ENCODE measurements at places on chromosomes 16 and 17. TPM values are rescaled to one million over a fixed set of nuclear protein-coding genes. Genes with fewer than 3 reads are reported as not detected.

DNA sequence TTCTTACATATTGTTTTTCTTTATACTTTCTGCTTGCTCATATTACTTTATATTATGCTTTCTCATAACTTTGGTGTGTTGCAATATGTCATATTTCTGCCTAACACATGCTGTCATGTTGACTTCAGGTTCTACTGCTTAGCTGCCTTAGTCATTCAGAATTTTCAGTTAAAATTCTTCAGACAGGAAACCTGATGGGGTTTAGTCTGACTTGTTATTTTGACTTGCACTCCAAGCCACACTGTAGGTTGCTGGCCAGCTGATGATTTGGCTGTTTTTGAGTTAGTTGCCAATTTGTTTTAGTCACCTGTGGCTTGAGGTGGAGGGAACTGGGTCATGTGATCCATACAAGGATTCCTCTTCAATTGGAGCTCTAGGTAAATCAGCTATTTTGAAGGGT is 315.4 kb downstream of the MAP2K6 start:
- DNase-seq: no peak

DNA sequence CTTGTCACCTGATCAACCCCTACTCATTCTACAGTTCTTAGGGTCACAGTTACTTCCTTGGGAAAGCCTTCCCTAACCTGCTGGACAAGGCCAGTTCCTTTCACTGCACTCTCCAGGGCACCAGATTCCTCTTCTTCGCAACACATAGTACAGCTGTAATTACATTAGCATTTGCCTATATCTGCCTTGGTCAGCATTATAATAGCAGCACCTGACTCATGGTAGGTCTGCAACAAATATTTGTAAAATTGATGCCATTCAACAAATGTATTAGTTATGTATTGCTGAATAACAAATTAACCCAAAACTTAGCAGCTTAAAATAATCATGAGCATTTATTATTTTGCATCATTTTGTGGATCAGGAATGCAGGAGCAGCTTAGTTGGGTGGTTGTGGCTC is 193.0 kb downstream of the IRX5 start:
- DNase-seq: no peak

- no peak for DNase-seq
Measured at GRCh38 chr17:58306131-58306951, 22.3 kb downstream of the TSPOAP1 start.

- no peak for DNase-seq
Measured at GRCh38 chr16:8458481-8459046, 131.7 kb downstream of the TMEM114 start.

DNA sequence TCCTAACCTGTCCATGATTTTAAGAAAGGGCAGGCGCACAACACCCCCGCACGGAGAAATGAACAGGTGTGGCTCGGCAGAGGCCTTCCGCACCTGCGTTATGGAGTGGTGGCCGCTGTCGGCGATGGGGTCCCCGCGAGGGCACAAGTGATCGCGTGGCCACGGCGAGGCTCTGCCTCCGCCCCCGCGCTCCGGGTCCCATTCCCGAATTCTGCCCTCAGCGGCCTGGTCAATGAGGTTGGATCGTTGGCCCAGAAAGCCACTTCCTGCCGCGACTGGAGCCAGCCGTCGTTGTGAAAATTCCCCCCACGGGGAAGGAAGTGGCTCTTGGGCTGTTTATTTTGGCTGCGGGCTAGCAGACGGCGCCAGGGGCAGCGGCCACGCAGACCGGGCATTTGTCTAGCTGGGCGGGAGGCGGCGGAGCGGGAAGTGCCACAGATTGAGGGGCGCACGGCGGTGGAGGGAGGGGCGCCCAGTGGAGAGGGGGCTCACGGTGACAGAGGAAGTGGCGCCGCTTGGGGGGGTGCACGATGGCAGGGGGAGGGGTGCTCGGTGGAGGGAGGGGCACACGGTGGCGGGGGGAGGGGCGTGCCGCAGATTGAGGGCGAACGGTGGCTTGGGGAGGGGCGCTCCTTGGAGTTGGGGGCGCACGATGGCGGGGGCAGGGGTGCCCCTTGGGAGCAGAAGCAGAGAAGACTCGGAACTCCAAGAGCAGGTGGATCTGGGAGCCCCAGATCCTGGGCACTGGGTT is 25.0 kb downstream of the MRC2 start:
- peak; percentile 90 for DNase-seq

DNA sequence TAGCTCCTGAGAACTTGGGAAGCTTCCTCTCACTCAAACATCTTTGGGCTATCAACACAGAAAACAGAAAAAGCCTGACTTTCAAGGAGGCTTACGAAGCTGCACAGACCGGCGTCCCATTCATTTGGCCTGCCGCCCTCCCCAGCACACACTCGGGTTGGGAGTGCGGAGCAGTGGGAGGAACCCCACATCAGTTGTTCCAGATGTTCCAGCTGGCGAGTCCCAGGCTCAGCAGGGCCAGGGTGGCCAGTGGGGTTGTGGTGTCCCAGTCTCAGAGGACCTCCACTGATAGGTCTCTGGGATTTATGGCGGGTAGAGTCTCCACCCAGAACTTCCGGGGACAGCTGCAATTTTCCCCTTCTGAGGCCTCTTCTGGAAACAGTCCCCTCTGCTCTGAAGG is 43.1 kb upstream of the DLX4 start:
- no peak for DNase-seq

GRCh38 chr17:4941319-4941610 is 1.2 kb downstream of the RNF167 start:
- DNase-seq: no peak

DNA sequence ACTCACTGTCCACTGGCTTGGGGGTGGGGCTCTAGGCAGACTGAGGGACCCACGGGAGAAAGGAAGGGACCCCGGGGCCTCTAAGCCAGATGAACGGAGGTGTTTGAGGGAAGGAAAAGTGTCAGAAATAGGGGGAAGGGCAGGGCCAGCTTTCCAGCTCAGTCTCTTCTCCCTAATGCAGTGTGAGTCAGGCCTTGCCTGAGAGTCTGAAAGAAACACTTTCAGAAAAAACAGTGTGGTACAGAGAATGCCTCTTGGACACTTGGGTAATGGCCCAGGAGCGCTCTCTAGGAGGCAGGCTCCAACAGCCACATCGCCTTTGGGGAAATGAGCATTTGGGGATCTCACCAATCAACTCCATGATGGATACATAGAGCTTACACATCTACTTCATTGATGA is 46.9 kb downstream of the NDEL1 start:
- DNase-seq: no peak

DNA sequence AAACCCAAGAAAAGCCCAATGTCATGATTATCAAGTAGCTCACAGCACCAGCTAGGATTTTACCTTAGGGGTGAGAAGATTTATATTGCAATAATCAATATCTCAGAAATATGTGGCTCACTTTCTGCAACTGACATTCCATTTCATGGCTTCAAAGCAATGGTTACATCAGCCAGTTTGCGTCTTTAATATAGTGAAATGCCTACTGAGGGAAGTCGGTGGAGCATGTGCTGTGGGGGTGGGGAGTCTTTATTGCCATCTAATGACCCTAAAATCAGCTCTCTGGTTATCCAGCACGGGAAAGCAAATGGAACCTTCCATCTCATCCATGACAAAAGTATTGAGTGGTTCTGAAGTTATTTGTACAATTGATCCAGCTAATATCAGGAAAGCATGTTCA is 395.5 kb downstream of the CA10 start:
- no peak for DNase-seq

DNA sequence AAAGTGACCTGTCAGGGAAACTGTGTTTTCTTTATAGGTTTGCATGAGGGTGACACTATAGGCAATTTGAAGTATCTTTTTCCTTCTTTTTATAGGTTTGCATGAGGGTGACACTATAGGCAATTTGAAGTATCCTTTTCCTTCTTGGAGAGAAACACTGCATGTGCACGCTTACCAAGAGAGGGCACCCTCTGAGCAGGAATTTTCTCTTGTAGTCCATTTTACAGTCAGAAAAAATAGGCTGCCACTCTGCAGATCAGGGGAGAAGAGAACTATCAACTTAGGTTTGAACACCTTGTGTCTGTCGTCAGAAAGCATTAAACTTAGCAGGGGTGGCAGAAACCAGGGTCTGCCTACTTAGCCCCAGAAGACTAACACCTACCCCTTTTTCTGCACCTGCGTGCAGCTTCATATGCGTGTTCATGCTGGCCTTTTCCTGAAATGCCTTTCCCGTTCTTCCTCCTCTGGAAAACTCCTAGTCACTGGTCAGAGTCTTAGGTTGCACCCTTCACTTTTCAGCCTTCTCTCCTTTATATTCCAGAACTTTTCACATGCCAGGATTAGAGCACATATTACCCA is 16.4 kb upstream of the SMIM36 start:
- DNase-seq: peak; percentile 47

DNA sequence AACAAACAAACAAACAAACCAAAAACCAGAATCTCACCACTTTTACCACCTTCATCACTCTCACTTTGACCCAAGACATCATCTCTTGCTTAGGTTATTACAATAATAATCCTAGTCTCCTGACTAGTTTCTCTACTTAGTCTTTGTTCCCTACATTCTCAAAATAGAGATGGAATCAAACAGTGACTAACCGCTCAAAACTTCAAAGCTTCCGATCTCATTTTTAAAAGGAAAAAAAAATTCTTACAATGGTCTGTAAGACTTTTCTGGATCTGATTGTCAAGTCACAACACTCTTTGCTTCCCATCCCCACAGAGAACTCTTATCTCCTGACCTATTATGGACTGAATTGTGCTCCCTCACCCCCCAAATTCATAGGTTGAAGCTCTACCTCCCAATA is 60.9 kb downstream of the SPAG9 start:
- DNase-seq: no peak

DNA sequence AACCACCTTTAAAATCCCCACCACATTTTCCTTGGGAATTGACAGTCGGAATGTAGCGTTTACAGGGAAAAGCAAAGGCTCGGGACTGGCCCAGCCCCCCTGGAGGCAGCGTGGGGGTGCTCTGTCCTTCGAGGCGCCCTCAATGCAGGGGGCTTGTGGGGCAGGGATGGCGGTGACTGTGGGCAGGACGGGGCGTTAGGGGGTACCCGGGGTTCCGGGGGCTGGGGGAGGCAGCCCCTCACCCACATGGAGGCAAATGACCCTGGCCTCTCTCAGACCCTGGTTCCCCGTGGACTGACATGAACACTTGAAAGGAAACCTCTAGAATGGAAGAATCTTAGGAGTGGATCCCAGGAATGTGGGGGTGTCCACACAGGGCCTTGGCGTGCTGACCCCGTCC is 78.4 kb upstream of the GNG13 start:
- no peak for DNase-seq

Gene GEMIN4
- 2.4 TPM for total RNA-seq

Gene CCP110
- 20.0 TPM for total RNA-seq

Gene ACLY
- 122 TPM for total RNA-seq

Gene SPATA22
- not detected for total RNA-seq

Gene GPR142
- total RNA-seq: not detected
